ENCODE measurements at places on chromosomes 2 and 18. TPM values are rescaled to one million over a fixed set of nuclear protein-coding genes. Genes with fewer than 3 reads are reported as not detected.

GRCh38 chr2:42340045-42340937 is 20.7 kb downstream of the COX7A2L start:
- no peak for DNase-seq

DNA sequence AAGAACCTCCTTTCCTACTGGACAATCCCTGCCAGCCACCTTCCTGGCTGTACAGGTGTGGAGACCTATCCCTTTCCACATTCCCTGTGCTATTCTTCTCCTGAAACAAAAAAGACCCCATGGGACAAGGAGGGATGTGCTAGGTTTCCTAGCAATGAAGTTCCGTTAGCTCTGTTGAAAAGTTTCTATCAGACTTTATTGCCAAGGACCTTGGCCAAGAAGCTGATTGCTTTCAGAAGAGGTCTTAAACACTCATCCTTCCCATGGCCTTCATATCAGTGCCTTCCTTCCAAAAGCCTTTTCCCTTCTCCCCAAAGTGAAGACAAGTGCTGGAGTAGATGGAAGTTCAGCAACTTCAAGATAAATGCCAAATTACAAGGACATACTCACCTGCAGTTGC is 194.8 kb downstream of the AGPS start:
- DNase-seq, result no peak

SOWAHC gene
- 51.7 TPM for total RNA-seq

- no peak for DNase-seq
Measured at GRCh38 chr18:49967171-49967570, 153.8 kb upstream of the ACAA2 start.

Data from esophagus squamous epithelium (tissue), 5 donors.